HEK293T (cell line): ENCODE measurements at places on chromosomes 2 and 18.

DNA sequence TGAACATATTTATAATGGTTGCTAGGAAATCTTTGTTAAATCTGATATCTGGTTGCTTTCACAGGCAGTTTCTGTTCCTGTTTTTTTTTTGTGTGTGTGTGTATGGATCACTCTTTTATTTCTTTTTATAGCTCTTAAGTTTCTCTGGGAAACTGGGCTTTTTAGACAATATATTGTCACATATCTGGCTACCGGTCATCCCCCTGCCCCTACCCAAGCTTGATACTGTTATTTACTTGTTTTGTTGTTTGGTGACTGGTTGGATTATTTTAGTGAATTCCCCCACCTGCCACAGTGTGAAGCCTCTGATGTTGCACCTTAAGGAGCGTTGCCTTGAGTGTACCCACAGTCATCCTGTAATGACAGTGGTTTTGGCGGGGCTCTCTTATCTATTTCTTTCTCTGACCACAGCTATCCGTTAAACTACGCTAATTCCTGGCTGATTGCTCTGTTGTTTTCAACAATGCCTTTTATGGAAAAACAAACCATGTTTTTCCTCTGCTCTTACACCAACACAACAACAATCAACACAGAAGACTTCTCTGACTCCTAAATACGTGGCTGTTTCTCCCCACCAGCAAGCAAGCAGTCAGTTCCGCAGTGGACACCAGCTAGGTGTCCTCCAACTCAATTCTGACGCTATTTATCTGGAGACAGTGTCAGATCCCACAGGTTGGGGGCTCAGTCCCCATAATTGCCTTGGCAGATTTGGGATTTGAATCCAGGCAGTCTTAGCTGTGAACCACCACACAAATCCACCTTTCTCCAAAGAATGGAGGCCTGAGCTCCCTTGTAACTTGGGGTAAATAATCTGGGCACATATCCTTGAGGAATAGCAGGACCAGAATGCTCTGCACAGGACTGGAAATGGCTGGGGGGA, 10.9 kb downstream of the GNLY start:
- DNase-seq, result no peak

DNA sequence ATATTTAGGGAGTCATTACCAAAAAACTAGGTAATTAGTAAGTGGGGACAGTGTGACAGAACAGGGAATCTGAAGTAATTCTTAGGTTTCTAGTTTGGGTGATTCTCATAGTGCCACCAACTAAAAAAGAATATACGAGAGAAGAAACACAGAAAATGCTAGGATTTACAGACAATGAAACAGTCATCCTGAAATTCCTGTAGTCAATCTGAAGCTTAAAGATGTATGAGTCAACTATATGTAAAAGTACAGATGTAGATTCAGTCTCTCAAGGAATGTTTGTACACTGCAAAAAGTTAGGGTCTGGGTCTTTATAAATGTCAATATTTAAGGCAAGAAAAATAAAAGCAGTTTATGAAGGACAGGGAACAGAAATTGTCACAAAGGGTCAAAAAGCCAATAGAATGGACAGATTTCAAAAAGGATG, 107.0 kb downstream of the STRN start:
- no peak for DNase-seq

- no peak for DNase-seq
Measured at GRCh38 chr18:10414293-10414842, 40.1 kb upstream of the APCDD1 start.

GRCh38 chr2:191245869-191246531, 796 bp downstream of the MYO1B start:
- DNase-seq, result peak; percentile 61

- DNase-seq, result no peak
Measured at GRCh38 chr2:134446383-134447017, 192.6 kb downstream of the MGAT5 start.

- no peak for DNase-seq
Measured at GRCh38 chr2:103166456-103167324, 404.9 kb downstream of the TMEM182 start.

DNA sequence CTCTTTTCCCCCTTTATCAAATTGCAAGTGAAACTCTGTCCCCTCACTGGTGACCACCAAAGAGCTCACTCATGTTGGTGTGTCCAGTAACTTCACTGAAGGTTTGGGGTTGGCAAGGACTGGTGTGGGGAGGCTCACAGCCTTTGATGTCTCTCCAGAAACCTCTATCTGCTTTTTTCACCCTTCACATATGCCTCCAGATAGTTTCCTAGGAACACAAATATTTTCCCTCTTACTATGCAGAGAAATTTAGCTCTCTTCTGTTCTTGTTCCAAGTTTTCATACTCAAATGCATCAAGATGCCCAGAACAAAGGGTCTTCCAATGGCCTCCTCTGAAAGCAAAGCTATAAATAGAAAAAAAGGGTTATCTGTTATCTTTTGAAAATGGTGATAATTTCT, 20.7 kb downstream of the DTNA start:
- no peak for DNase-seq

DNA sequence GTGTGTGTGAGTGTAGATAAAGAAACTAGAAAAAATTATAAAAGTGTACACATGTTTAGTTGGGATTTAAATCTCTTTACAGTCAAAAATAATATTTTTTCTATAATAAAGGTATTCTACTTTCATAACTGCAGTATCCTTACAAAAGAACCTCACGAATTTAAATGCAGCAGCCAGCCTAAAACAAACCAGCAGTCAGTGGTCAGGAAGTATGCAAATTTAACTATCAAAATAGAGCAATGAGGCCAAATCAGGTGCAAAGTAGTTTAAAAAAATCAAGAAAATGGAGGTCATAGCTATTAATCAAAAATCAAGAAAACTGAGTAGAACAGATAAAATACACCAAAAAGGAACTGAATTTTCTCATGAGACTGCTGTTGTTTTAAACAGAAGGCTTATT, 407.1 kb downstream of the CDH19 start:
- DNase-seq, result no peak

GRCh38 chr2:99862566-99862965, 279.8 kb downstream of the AFF3 start:
- DNase-seq, result no peak

GRCh38 chr18:63260380-63260754, 59.2 kb downstream of the BCL2 start:
- no peak for DNase-seq

GRCh38 chr2:36406296-36406695, 50.7 kb downstream of the CRIM1 start:
- DNase-seq, result no peak

GRCh38 chr2:208542465-208543041, 136.0 kb downstream of the PTH2R start:
- DNase-seq, result no peak

DNA sequence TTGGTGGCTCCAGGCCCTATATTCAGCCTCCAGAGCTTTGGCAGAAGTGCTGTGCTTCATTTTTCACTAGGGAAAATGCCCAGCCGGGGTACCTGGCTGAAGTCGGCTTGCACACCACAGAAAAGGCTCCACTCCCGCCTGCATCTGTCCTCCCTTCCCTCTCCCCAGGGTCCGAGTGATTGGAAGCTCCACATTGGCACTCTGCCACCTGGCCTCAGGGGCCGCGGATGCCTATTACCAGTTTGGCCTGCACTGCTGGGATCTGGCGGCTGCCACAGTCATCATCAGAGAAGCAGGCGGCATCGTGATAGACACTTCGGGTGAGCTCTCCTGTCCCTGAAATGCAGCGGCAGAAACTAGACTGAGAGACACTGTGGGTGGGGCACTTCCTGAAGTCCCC, 47.4 kb downstream of the IMPA2 start:
- no peak for DNase-seq

DNA sequence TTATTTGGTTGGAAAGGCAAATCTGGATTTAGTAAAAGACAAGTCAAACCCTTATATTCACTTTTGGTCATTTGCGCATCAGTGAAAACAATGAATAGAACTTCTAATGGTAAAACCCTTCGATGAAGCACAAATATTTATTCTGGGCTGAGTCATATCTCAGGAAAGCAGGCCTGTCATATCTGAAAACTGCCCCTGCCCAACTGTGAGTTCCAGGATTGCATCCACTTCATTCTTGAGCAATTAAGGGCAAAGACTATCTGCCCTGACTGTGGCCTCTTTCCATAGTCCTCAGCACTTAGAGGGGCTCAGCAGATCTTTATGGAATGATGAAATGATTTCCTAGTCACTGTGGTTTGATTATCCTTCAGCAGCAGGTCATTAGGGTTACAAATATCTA, 795.2 kb upstream of the ID2 start:
- no peak for DNase-seq

- no peak for DNase-seq
Measured at GRCh38 chr2:71863396-71863795, 284.3 kb downstream of the CYP26B1 start.

GRCh38 chr2:190344276-190344827, 963 bp downstream of the INPP1 start:
- DNase-seq, result peak; percentile 43

GRCh38 chr2:127768775-127769479, 42.0 kb downstream of the WDR33 start:
- no peak for DNase-seq

DNA sequence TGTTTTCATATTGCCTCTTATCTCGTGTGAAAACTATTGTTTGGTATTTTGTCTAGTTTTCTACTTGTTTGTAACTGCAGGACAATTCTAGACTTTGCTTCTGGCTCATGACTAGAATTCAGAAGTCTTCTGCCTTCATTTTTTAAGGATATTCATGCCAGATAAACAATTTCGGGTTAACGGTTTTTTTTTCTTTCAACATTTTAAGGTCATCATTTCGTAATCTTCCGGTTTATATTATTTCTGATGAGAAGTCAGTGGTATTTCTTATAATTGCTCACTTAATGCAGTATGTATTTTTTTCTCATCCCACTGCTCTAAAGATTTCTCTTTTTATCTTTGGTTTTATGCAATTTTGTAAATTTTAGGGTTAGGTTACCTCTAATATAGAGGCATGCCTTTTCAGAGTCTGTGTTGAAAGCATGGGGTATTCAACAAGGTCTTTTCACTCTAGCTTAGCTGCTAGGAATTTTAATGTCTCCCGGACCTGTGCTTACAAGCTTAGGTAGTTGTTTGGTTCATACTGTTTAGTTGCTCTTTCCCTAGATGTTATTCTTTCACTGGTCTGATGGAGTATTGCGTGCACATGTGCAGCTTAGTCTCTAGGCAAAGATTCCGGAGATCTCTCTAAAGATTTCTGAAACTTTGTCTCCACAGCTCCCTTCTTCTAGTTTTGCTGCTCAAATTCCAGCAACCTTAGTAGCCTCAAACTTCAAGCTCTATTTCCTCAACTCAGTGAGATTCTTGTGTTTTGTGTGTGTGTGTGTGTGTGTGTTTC, 198.1 kb downstream of the MCFD2 start:
- DNase-seq, result no peak

GRCh38 chr18:6920099-6920955, 190.8 kb downstream of the ARHGAP28 start:
- DNase-seq, result peak; percentile 50

- no peak for DNase-seq
Measured at GRCh38 chr2:46679761-46680160, 200.4 kb downstream of the TMEM247 start.

- DNase-seq, result peak; percentile 44
Measured at GRCh38 chr2:119290859-119291587, 67.4 kb downstream of the STEAP3 start.

- DNase-seq, result peak; percentile 27
Measured at GRCh38 chr2:108069515-108070310, 83.4 kb downstream of the SLC5A7 start.

GRCh38 chr18:54675076-54675475, 84.0 kb downstream of the DYNAP start:
- no peak for DNase-seq

DNA sequence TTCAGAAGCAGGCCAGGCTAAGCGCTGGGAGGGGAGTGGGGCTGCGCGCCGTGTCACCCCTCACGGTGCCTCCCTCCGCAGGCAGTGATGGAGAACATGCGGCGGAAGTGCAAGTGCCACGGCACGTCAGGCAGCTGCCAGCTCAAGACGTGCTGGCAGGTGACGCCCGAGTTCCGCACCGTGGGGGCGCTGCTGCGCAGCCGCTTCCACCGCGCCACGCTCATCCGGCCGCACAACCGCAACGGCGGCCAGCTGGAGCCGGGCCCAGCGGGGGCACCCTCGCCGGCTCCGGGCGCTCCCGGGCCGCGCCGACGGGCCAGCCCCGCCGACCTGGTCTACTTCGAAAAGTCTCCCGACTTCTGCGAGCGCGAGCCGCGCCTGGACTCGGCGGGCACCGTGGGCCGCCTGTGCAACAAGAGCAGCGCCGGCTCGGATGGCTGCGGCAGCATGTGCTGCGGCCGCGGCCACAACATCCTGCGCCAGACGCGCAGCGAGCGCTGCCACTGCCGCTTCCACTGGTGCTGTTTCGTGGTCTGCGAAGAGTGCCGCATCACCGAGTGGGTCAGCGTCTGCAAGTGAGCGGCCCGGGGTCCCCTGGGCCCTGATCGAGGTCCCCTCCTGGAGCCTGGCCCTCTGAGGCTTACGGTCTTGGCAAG, 12.2 kb downstream of the WNT10A start:
- peak; percentile 61 for DNase-seq

- DNase-seq, result no peak
Measured at GRCh38 chr2:46358713-46359112, 61.5 kb downstream of the EPAS1 start.

- peak; percentile 54 for DNase-seq
Measured at GRCh38 chr2:120436885-120437603, 91.1 kb downstream of the INHBB start.

- DNase-seq, result no peak
Measured at GRCh38 chr2:181483876-181484275, 26.7 kb downstream of the ITGA4 start.

- no peak for DNase-seq
Measured at GRCh38 chr2:70115646-70116442, 28.6 kb downstream of the PCBP1 start.

DNA sequence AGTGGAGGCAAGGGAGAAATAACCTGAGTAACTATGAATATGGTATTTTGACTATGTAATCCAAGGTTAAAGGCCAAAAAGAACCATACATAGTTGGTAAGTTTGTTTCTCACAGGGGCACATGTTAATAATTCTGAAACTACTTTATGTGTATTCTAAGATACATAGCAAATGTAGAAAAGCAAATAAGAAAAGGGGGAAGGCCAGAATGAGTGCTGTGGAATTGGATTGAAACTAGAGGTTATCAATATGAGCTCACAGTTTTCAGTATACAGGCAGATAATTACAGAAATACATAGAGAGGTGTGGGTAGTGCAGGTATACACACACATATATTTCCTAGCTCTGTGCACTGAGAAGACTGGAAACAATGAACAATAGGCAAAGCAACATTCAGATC, 13.7 kb downstream of the INO80C start:
- no peak for DNase-seq

DNA sequence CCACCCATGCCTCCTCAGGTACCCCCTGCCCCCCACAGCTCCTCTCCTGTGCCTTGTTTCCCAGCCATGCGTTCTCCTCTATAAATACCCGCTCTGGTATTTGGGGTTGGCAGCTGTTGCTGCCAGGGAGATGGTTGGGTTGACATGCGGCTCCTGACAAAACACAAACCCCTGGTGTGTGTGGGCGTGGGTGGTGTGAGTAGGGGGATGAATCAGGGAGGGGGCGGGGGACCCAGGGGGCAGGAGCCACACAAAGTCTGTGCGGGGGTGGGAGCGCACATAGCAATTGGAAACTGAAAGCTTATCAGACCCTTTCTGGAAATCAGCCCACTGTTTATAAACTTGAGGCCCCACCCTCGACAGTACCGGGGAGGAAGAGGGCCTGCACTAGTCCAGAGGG, 803 bp upstream of the DES start:
- no peak for DNase-seq

GRCh38 chr2:9434489-9434888, 11.0 kb downstream of the CPSF3 start:
- DNase-seq, result no peak
